IPS DF 6.9 (cell line): ENCODE measurements at places on chromosomes 4 and X.

DNA sequence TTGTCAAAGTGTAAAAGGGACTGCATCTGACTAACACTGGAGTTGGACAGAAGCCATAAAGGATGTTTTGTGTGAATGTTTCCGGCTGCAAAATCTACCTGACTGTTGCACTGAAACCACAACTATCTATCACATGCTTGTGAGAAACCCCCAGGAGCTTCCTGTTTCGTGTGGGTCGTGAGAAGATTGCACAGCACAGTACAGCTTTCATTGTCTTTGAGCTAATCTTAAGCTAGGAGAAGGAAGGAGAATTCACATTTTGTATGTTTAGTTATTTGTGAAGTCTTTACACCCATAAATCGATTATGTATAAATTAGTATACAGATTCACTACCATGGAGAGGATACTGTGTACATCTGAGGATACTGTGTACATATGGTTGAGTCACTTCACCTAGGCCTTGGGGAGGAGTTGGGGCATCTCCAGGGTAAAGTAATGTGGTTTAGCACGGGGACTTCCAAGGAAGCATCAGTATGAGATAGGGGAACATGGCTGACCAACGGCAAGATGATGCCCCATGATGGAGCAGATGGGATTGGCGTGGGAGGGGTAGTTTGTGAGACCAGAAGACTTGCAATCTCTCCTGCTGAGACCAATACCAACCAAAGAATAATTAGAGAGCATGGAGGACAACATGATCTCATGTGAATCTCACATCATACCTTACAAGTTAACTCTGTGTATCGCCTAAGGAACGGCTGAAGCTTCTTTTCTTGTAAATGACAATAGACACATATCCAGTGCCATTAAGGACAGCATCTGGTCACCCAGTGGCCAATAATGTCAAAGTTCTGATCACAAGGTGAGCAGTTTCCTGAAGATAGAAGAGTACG is 43.1 kb upstream of the FAM9C start:
- DNase-seq, result no peak

DNA sequence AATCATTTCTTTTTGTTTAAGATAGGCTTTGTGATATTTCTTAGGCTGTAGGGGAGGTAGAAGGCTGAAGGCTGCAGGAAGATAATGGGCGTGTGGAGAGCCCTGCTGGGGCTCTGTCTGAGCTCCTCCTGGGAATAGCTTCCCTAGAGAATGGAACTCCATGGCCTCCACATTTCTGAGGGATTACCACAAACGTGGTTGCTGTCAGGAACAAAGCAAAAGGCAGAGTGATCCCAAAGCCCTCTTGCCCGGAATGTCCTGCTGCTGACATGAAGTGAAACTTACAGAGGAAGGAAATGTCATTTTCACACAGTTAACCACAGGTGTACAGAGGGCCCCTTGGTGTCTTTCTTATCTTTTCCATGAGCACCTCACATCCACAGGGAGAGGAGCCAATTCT is 89.3 kb downstream of the DDIT4L start:
- no peak for DNase-seq

DNA sequence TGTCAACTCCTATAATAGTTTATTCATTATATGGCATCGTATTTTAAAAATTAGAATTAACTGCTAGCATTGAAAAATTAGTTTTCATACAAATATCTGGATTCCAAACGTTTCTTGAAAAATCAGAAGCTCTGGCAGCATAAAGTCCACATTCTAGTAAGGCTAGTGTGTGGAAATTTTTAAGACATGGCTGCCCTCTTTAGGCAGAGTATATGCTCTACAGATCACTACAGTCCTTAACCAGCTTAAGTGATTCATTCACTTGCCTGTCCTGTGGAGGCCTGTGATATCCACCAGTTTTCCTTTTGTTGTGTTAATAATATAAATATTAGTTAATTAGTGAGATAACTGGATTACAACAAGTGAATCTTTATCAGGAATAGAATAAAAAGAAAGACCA is 287.2 kb downstream of the OPHN1 start:
- no peak for DNase-seq

DNA sequence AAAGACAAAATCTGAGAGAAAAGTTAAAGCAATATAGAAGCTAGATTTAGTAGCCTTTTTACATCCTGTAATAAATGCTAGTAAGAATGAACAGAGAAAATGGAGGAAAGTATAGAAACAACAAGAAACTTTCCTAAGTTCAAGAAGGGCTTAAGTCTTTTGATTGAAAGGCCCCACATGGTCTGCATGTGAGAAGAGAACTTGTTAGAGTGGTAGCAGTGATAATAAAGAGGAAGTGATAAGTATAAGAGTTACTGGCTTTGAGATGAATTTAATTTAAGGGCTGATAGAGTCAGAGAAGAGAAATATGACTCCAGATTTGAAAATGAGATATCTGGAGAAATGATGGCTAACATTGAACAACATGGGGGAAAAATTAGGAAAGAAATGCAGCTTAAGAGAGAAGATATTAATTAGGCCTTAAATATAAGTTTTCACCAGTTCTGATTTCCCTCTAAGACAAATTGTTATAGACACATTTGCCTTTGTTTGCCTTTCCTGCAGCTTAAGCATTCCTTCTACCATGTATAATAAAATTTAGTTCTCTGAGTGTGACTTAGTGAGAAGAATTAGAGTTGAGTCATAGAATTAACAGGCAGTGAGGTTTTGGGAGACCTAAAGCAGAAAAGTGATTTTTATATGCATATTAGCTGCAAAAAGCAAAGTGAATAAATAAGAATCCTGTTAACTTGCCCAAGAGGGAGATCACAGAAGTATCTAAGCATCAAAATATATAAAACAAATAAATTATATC is 18.4 kb downstream of the ZFX start:
- no peak for DNase-seq

- peak; percentile 29 for DNase-seq
Measured at GRCh38 chr4:22942920-22943559, 250.3 kb downstream of the GBA3 start.

GRCh38 chr4:16676230-16676770 is 222.1 kb downstream of the LDB2 start:
- DNase-seq, result no peak

GRCh38 chr4:122959441-122959840 is 37.0 kb upstream of the NUDT6 start:
- no peak for DNase-seq

DNA sequence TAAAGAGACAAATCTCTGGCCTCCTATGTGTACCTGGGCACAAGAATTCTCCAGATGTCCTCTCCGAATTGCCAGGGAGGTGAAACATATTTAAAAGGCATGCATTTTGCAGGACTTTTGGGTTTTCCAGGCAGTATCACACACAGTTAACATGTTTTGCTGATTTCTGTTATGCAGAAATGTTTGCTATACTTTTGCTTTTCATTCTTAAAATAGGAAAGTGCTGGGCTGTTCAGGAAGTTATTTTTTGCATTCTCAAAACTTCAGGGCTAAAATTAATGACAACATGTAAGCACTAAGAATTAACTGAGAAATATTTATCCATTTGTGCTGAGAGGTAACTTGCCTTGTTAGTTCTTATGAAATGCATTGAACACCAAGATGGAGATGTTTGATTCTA is 390.7 kb upstream of the CTSO start:
- no peak for DNase-seq
